ENCODE measurements at places on chromosomes 6 and 20.

DNA sequence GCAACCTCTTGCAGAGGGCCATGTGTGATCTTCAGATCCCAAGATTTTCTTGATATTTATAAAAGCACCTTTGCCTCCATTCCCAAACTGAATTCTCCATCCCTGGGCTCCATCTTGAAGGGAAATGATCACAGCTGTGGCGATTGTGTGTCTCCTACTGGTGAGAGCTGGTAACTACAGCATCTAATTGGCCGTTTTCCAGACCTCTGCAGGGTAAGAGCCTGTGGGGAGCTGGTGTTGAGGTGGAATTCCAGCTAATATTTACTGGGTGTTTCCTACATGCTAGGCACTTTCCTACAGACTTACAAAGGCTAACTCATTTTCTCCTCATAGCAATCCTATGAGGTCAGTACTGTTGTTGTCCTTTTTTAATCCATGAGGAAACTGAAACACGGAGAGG is 59.2 kb upstream of the FNDC1 start:
- no peak for DNase-seq

GRCh38 chr6:43608807-43609206 is 20.3 kb downstream of the GTPBP2 start:
- DNase-seq, result no peak

DNA sequence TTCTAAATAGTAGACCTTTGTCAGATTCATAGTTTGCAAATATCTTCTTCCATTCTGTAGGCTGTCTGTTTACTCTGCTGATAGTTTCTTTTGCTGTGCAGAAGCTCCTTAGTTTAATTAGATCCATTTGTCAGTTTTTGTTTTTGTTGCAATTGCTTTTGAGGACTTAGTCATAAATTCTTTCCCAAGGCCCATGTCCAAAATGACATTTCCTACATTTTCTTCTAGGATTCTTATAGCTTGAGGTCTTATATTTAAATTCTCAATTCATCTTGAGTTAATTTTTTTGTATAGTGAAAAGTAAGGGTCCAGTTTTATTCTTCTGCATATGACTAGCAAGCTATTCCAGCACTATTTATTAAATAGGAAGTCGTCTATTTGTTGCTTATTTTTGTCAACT is 287.0 kb downstream of the PACRG start:
- DNase-seq, result no peak

DNA sequence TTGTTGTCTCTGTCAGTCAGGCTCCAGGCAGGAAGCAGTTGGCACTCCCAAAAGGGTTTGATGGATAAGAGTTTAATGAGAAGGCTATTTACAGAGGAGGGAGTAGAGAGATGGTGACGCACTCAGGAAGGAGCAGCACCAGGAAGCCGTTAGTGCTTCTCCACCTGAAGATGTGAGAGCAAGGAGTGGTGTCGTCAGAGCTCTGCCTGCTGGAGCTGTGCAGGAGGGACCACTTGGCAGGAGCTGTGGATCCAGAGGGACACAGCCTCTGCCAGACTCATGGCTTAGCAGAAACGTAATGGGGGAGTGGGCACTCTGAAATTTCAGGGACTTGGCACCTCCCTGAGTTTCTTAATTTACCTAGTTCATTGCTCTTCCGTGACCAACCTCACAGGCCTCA is 16.8 kb downstream of the DAAM2 start:
- DNase-seq, result no peak

DNA sequence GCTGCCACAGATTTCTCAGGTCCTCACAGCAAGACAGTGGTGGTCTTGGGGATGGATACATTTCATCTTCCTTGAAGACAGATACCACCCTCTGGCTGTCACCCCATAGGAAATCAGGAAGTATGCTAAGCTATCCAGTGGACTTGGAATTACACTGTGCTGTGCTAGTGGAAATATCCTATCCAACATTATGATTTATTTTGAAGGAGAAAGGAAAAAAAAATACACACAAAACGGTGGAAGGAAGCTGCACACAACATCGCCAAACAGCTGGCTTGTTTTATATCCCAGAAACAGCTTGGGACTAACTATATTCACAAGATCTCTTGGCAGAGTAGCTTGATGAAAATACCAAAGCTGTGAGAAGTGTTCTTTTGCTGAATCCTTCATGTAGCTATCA is 257.6 kb downstream of the LAMA2 start:
- no peak for DNase-seq

GRCh38 chr6:169933839-169934698 is 182.6 kb downstream of the ERMARD start:
- DNase-seq, result no peak

DNA sequence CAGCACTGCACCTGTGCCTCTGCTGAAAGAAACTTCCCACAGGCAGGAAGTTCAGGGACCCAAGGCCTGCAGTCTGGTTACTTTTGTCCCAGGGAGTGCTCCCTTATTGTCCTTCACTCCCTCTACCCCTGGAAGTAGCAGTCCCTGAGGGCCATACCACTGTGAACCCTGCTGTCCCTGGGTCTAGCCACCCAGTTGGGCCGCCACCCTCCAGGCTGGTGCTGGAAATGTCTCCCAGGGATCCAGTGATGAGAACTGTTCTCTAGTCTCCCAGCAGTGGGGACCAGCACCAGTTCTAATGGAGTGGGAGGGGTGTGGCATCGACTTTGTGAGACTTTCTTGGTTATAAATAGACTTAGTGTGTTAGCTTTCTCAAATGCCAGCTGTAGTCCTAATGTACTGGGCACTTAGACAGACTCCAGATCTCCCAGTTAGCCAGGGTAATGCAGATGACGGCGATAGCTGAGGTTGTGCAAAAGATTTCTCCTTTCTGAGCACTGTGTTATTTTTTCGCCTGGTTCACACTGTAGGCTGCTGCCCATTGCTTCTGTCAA is 462.5 kb downstream of the CDH26 start:
- DNase-seq, result no peak

DNA sequence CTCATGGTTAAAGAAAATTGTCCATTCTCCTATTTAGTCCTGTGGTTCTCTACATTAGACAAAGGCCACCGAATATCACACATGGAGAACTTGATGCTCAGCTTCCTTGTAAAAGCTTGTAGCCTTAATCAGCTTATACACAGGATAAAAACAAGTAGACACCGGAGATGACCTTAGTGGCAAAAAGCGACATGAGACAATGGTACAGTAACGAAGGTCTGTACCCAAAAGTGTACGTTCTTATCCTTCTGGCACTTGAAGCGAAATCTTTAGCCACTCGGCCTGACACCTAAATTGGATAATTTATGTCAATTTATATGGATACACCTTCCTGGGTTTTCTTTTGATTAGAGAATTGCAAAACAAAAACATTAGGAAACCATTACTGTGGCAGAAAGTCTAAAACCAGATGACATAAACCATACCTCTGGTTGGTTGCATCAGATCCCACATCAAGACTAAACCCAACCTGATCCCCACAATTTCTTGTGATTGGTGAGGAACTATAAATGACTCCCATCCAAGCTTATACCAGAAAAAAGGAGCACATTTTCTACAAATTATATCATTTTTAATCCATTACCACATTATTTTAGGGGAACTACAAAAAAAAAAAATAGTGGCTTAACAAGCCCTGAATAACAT is 6.1 kb downstream of the RBM39 start:
- no peak for DNase-seq

DNA sequence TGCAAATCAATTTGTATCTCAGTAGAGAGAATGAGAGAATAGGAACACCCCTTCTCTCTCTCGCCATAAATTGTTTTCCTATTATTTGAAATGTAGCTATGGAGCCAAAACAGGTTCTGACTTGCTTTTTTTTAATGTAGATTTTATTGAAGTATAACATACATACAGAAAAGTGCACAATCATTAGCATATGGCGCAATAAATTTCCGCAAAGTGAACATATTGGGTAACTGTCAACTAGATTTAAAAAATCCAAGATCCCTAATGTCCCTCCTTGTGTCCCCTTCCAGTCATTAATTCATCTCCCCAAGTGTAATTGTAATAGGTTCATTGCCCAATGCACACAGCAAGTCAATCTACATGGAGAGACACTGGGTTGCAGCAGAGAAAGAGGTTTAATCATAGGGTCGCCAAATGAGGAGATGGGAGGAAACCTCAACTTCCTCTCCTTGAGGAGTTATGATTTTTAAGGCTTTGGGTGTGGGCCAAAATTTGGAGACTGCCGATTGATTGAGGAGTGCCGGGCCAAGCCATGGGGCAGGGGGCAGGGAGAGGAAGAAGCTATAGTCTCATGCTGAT is 43.3 kb upstream of the TGM3 start:
- DNase-seq, result no peak

DNA sequence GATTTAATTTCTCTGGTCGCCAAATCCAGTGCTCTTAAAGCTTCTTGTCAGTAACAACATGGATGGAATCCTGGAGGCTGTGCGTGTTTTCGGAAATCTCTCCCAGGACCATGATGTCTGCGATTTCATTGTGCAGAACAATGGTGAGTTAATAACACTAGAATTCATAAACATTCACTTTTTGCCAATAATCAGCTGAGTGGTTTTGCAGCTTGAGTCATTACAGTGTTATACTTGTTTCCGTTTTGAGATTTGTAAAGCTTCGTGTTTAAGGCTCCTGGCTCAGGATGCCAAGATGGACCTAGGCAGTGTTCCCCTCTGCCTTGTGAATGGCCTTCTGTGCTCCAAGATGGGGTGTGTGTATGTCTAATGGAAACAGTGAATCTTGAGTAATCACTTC is 113.8 kb downstream of the ARMC2 start:
- DNase-seq, result no peak

DNA sequence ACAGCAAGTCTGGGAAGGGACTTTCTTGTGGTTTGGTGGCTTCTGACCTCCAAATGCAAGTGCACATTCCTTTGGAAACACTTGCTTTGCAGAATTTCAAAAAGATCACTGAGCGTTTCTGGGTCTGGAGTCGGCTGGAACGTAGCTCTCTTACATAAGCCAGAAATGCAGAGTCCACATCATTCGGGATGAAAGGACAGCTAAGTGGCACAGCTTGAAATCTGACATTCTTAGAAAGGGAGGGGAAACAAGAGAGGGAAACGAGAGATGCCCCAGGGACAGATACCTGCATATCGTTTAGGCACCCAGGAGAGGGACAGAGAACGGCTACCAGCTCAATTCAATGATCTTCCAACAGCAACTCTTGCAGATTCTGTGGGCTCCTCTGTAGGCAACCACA is 118.7 kb downstream of the NFATC2 start:
- DNase-seq, result no peak

GRCh38 chr20:32067234-32067821 is 15.3 kb downstream of the HCK start:
- DNase-seq, result peak; percentile 31

DNA sequence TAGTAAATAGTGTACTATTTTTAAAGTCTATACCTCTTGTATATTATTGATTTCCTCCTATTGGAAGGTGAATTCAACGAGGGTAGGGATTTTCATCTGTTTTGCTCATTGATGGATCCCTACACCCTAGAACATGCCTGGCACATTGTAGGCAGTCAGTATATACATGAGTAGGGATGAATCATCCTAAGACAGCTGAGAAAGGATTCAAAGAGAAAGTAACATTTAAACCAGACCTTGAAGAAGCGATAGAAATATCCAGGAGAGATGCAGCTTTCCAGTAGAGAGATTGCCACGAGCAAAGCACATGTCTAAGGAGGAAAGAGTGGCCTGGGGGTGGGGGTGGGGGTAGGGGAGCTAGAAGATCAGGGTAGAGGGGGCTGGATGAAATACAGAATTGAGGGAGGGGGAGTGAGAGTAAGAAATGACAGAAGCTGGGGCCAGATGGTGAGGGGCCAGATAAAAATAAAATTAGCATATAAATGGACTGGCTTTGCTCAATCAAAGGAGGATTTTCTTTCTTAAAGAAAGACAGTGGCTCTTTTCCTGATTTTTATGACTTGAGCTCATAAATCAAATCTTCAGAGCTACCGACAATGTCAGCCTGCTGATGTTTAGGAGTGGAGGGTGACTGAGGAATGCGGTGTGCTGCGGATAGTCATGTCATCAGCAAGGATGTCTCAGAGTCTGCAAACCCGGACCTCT is 168.2 kb downstream of the SAMD5 start:
- no peak for DNase-seq

- DNase-seq, result no peak
Measured at GRCh38 chr6:41464481-41464880, 81.7 kb upstream of the FOXP4 start.

DNA sequence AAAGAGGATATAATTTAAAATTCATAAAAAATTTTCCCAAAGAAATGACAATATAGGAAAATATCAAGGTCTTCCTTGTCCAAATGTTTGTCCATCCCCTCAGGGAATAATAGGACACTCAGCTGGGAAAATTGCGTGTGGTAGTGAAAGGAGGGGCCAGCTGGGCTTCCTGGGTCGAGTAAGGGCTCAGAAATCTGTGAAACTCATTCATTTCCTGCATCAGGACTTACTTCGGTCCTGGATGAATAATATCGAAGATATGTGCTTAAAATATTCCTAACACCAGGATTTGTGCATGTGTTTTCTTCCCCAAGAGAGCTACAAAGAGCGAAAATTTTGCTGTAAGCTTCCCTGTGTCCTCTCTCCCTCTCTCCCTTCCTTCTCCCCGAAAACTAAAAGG is 118.2 kb upstream of the GJE1 start:
- peak; percentile 67 for DNase-seq

DNA sequence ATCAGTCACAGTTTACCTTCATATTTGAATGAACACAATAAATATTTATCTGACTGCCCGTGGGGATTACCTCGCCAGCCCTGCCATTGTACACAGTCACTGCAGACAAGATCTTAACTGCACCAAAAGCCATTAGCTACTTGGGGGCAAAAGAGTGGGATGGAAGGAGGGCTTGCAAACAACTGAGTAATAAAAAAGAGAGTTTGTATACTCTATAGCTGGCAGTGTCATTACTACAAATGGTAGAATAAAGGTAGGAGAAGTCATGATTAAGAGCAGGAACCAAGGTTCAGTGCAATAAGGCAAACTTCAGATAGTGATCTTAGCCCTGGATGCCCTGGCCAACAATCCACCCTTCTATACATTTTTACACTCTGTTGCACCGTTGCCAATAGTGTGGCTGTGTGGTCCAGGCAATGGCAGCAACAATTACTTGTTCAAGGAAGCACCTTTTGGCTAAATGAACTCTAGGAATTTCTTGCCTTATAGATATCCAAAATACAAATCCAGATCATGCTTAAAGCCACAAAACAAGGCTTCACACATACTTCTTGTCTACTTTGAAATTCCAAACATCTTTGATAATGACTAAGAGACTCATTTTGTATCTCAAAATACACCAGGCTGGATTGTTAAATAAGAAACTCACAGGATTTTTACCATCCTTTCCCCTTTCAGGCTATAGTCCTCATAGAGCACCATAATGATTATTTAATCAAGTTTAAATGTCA is 955.4 kb upstream of the ADGRB3 start:
- no peak for DNase-seq

All from amniotic stem cell (primary cell).